Skeletal muscle cell (primary cell): ENCODE measurements at places on chromosomes 5 and 9.

DNA sequence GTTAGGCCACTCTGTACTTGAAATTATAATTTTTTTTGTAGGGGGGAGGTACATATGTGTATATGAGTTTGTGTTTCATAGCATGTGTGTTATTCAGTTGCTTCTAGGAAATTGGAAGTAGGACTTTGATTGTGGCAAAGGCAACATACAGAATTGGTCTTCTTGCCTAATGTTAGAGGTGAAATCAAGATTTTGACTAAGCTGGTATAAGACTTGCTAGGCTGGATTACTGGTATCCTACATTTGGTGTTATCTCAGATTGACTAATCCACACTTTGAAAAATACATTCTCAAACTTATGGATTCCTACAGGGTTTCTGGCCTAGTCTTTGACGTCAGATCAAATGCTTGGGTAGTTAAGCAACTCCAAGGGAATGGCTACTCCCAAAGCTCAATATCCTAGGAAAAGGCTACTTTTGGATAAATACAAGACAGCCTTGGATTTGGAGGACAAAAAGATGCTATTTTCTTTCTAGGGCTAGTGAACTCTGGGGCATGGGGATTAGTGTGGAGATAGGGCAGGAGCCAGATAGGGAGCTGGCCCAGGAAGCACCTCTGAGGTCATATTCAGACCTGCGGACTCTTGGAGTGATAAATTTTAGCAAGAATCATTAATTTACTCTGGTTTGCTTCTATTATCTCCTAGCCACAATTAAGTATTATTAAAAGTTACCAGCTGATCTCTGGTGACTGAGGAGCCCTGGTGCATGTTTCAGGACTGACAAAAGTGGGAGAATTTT lies 144.0 kb upstream of the RPS23 start:
- no peak for DNase-seq

- DNase-seq: no peak
These were observed 746.6 kb downstream of the TAF11L14 start for GRCh38 chr5:18380729-18381362.

- DNase-seq: no peak
These were observed 70.0 kb upstream of the IL17B start for GRCh38 chr5:149448831-149449714.

DNA sequence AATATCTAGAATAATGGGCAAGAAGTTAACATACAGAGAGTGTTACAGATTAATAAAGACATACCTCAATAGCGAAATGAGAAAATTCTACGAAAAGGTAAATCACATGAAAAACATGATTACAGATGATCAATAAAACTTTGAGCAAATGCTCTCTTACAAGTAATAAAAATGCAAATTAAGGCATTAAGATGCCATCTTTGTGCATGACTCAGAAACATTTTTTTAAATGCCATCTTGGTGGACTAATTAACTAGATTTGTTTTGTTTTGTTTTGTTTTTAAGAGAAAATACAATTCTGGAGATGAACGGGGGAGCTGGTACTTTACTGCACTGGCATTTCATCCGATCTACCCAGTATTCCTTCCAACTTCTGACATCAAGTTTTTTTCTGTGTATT lies 130.2 kb downstream of the SUSD1 start:
- no peak for DNase-seq

DNA sequence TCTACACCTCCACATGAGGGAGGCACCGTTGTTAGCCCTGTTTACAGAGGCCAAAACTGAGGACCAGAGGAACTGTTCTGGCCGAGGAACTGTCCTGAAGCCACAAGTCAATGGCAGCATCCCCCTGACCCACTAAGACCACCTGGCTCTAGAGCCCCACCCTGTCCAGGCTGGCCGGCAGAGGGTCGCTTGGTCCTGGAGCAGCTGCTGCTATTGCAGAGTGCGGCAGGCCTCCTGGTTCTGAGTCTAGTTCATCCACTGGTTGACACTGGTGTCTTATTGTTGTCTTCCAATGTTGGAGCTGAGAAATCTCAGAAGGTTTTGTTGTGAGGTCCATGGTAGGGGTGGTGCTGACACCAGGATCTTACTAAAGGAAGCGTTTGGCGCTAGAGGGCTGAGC lies 26.6 kb upstream of the ANGPTL2 start:
- no peak for DNase-seq

DNA sequence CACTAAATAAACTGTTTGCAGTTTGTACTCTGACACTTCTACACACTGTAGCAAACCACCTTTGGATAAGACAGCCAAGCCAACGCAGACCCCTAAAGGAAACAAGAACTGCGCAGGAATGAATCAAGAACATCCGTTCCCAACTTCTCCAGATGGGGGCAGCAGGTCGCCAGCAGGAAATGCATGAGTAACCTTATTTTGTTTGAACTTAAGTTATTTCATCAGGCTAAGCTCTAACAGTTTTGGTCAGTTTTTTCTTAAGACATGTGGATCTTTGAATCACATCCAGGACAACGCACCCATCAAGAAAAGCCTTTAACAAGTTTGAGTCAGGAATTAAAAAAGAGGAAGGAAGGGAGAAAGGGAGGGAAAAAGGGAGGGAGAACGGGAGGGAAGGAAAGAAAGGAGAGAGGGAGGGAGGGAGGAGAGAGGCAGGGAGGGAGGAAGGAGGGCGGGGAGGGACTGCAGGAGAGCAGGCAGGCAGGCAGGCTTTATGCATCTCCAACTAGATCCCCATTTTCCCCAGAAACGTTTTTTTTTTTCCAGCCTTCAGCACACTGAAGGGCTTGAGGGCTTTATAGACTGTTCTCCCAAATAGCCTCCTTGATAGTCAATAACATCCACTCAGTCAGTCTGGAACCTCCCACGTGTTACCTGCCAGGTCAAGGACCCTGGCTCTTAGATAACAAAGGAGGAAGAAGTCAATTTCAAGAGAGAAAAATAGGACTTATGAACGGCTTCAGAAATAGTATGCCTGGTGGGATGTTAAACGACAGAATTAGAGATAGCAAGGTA lies 22.2 kb downstream of the BHMT start:
- peak; percentile 55 for DNase-seq

- DNase-seq: no peak
These were observed 61.4 kb downstream of the SLC1A3 start for GRCh38 chr5:36667824-36668223.

DNA sequence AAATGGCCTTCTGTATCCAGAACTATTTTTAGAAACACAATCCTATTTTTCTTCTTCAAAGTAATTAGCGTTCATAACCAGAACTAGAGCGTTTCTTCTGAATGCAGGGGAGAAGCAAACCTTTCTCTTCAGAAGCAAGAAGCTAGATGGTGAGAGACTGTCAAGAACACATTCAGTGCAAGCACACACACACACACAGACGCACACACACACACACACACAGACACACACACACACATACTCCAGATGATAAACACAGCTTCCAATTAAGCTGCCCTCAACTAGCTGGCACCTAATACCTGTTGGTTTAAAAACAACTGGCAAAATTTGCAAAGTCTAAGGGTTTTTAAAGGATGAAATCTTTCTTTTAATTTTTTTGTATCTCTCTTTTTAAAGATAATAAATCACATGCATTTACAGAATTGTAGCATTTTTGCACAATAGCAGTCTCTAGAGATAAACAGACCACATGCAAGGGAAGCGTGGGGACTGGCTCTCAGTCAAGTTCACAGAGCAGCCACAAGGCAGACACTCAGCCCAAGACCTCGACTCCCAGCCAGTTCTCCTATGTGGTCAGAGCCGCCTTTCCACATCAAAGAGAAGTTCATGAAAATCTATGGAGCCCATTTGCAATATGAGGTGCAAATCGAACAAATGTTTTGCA lies 138.5 kb downstream of the TTLL11 start:
- DNase-seq: peak; percentile 80

- no peak for DNase-seq
These were observed 104.1 kb downstream of the CD180 start for GRCh38 chr5:67092535-67092934.

DNA sequence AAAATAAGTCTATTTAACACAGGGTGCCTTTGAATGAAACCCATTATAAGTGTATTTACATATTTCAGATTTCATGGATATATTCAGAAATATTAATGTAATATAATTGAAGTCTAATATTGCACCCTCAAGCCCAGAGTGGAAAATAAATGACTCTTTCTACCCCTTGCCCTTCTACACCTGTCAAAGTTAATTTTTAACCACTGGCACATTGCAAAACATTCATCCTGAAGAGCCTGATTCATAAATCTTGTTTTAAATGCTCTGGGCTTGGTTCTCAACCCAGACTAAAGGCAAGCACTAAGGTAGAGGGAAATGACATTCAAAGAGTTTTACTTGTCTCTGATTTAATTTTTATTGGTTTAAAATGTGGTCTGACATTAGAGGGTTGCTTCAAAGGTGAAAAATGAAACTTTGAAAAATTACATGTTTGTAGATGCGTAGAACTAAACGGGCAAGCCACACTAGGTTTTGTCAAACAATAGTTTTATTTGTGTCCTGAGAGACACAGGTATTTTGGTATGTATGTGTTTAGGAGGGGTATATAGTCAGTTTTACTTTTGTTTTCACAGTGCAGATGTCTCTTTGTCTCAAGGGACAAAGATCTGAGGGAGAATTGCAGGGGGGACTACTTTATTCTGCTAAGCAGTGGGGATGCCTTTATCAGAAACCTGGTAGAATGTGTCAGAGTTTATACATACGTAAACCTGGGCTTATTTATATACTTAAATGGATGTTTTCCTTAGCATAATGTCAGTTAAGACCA lies 69.7 kb downstream of the PIK3R1 start:
- no peak for DNase-seq

DNA sequence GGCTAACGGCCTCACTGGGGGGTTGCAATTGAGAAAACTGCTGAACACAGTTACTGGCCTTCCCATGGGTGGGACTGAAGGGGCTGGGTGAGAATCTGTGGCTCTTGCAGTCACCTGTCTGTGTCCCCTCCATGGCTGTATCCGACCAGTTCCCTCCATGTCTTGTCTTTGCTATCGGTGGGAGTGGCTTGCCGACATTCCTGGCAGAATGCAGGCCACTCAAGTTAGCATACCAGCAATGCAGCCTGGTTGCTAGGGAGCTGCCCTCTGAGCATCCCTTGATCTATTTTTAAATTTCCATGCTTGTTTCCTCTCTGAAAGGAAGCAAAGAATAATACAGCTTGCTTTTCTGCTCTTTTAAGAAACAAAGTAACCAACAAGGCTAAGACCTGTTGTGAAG lies 1509.7 kb upstream of the WWC1 start:
- DNase-seq: no peak

DNA sequence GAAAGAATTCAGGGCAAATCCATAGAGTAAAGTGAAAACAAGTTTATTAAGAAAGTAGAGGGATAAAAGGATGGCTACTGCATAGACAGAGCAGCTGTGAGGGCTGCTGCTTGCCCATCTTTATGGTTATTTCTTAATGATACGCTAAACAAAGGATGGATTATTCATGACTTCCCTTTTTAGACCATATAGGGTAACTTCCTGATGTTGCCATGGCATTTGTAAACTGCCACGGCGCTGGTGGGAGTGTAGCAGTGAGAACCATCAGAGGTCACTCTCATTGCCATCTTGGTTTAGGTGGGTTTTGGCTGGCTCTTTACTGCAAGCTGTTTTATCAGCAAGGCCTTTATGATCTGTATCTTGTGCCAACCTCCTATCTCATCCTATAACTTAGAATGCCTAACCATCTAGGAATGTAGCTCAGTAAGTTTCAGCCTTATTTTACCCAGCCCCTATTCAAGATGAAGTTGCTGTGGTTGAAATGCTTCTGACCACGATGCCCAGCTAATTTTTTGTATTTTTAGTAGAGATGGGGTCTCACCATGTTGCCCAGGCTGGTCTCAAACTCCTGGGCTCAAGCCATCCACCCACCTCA lies 42.1 kb downstream of the RFK start:
- DNase-seq: no peak

DNA sequence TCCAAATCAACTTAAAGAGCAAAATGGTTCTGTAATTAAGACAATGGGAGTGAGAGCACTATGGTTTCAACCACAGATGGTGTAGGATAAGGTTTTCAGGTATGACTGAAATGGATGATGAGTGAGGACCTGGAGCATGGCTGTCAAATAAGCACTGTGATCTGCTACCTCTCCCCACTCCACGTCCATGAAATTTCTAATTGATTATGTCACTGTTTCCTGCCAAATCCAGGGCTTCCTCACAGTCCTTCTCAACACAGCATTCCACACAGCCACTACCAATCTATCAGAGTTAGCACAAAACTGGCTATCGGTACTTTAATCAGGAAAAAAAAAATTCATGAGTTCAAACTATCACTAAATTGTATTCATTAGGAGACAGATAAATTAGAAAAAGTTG lies 420.4 kb upstream of the WWC1 start:
- DNase-seq: no peak

DNA sequence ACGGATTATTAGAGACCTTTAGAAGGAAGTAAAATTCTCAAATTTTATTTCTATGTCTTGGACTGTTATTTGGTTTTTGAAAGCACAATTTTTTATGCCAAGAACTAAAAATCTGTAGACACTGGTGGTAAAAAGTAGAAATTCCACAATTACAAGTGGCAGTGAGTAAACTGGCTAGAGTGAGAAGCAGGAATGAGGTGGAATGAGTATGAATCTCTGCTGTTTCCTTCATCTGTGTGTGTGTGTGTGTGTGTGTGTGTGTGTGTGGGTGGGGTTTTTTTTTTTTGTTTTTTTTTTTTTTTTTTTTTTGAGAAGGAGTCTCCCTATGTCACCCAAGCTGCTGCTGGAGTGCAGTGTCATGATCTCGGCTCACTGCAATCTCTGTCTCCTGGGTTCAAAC lies 94.2 kb downstream of the TLE4 start:
- DNase-seq: no peak

DNA sequence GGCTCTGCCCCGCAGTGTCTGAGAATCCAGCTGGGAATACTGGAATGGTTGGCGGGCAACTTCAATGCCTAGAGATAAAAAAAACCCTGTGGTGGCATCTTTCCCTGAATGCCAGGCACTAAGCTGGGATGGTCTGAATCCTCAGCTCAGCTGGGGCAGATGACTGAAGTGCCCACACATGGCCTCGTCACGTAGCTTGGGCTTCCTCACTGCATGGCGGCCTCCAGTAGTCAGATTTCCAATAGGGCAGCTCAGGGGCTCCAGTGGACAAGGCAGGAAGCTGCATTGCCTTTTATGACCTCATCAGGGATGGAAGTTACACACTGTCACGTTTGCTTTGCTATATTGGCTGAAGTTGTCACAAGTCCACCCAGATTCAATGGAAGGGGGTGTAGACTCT lies 24.3 kb upstream of the FUBP3 start:
- no peak for DNase-seq

DNA sequence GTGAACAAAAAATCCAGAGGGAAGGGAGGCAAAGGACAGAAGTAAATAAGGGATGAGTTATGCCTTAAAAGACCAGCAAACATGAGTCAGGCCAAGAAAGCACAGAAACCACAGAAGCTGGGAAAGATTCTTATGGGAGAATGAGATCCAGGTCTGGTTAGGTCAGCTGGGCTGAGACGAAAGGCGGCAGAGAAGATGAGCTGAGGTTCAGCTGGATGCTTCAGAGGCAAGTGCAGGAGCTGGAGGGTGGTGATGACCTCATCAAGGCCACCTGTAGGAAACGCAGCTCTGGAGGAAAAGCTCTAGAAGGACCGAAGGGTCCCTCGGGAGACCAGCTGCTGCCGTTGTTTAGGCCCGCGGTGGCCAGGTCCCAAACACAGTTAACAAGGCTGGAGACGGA lies 152.0 kb downstream of the MYO10 start:
- DNase-seq: peak; percentile 73
